ENCODE measurements at places on chromosomes 7 and 10.
A peak's percentile ranks its signal among the peaks of the same experiment; 100 is the strongest.

GRCh38 chr7:142481548-142481947, 223.7 kb upstream of the PRSS58 start:
- no peak for DNase-seq

DNA sequence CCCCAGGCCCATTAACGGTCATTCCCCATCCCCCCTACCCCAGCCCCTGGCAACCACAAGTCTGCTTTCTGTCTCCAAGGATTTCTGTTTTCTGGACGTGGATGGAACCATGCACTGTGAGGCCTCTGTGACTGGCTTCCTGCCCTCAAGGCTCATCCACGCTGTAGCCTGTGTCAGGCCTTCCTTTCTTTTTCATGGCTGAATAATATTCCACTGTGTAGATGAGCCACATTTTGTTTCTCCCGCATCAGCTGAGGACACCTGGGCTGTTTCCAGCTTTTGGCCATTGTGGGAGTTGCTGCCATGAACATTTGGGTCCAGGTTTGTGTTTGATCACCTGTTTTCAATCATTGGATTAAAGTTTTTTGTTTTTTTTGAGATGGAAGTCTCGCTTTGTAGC, 50.0 kb downstream of the UNCX start:
- no peak for DNase-seq

DNA sequence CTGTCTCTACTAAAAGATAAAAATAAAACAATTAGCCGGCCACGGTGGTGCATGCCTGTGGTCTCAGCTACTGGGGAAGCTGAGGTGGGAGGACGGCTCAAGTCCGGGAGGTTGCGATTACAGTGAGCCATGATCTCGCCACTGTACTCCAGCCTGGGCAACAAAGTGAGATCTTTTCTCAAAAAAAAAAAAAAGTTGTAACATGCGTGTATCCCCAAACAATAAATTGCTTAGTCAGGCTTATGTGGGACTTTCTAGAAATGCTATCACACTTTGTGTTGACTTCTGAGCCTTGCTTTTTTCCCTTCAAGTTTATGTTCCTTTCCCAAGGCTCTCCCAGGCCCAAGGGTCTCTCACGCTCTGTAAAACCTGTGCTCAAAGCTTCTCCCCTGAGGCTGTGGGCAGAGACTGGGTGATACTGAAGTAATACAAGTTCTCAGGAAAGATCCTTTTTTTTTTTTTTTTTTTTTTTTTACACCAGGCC, 88.0 kb upstream of the TNS3 start:
- no peak for DNase-seq

DNA sequence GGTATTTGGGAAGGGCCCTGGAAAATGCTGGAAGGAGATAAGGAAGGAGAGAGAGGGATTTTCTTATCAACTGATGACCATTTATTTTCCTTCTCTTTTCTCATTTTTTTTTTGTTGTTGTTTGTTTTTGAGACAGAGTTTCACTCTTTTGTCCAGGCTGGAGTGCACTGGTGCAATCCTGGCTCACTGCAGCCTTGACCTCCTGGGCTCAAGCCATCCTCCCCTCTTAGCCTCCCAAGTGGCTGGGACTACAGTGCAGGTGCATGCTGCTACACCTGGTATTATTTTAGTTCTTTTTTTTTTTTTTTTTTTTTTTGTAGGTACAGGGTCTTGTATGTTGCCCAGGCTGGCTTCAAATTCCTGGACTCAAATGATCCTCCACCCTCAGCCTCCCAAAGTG, 52.2 kb downstream of the HIP1 start:
- no peak for DNase-seq

GRCh38 chr7:29145553-29146056, 732 bp downstream of the CPVL start:
- DNase-seq, result no peak

DNA sequence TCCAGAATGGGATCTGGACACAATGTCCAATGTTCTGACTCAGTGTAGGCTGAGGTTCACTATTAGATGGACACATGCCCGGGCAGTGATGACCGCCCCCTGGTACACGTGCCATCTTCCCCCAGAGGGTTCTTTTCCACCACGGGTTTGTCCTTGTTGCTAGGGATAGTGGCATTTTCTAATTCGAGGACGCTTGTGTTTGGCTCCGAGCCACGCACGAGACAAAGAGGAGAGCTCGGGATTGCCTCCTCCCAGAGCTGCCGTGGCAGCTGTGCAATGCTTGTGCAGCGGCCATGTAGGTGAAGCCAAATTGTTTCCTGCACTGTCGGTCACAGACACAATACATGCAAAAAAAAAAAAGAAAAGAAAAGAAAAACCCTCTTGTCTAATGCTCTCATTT, 207.5 kb downstream of the PAXIP1 start:
- DNase-seq, result peak; percentile 58

DNA sequence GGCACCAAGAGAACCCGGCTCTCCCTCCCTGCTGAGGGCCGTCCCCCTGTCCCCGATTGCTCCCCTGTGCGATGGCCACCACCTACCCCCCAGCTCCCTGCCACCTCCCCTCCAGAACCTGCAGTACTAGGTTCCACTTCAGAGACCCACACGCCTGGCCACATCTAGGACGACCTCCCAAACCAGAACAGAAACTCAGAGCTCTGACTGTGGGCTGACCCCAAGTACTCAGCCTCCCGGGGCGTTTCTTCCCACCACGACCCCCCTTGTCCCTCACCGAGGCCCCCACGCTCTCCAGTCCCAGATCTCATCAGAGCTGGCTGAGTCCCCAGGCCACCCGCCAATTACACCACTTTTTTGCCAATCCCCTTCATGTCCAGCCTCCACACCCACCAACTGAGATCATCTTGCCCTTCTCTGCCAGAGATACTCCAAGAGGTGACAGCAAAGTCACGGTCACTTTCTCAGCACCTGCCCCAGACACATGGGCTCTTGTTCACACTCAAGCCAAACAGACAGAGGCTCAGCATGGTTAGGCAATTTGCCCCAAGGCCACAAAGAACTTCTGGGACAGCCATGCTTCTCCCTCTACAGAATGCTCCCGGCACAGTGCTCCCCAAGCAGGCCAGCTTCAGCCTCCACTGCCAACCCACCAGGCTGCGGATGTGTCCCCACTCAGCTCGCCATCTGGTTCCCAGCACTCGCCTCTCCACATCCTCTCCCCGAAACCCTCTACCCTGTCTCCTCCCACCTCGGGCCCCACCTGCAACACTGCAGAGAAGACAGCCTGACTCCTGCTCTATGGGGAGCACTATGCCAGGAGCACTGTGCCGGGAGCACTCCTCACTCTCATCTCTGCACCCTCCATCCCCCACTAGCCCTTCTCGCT, 4.7 kb downstream of the TMEM120A start:
- DNase-seq, result no peak

GRCh38 chr10:104258209-104258608, 3.5 kb downstream of the GSTO1 start:
- no peak for DNase-seq

DNA sequence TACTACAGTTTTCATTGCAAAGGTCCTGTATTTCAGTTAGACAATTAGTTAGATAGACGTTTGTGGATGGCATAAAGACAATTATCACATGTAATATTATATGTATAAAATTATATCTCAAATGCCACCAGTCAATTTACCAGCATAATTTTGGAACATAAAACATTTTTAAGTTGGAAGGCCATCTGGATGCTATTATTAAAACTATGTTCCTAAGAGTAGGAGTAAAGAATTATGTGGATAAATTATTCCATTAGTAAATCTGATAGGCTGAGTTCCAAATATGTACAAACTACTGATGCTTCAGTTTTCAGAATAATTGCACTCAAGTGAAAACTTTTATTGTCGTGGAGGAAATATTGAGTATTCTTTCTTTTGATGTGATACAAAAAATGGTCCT, 790.3 kb downstream of the GRM8 start:
- DNase-seq, result no peak

- DNase-seq, result no peak
Measured at GRCh38 chr10:117878626-117879025, 168.1 kb downstream of the RAB11FIP2 start.

DNA sequence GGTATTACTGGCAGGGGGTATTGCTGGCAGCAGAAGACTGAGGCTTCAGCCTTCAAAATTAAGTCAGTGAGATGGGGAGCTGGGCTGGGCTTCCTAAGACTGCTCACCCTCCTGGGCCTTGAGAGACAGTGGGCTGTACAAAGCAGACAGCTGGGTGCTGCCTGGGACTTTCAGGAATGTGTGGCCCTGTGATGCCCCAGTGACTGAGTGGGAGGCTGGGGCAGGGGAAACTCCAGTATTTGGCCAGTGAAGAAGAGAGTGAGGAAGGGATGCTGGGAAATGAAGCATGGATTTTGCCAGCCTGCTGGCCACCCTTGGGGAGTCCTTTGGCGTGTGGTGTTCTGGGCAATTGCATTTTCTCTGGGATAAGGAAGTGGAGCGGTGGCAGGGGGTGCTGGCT, 442 bp downstream of the ANKRD2 start:
- DNase-seq, result no peak

DNA sequence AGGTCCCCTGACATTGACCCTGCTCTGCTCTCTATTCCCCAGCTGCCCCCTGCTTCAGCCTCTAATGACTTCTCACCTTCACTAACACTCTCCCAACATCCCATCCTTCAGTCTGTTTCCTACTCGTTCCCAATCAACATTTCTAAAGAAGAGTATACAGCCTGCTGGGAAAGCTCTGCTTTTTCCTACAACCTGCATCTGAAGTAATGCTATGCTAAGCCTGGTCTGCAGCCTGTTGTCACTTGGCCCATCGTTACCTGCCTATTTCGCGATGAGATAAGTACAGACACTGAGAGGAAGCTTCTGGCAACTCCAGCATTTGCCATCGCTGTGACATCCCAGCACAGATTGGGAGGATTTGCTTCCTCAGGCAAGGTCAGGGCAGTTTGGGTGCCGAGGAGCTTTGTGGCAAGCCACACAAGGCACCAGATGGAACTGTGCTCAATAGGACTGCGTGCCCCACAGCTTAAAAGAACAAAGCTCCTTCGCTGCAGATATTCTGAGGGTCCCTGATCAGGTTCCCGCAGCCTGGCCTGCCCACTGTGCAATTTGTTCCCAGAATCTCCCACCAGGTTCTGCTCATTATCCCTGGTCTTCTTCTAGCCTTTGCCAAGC, 51.4 kb downstream of the PKD1L1 start:
- no peak for DNase-seq

All from NCI-H1105 (cell line).